ENCODE measurements at places on chromosomes 2 and 18.

GRCh38 chr2:16050261-16050907 lies 110.0 kb downstream of the MYCN start:
- no peak for DNase-seq

GRCh38 chr18:31723990-31724711 lies 36.5 kb downstream of the SLC25A52 start:
- no peak for DNase-seq

DNA sequence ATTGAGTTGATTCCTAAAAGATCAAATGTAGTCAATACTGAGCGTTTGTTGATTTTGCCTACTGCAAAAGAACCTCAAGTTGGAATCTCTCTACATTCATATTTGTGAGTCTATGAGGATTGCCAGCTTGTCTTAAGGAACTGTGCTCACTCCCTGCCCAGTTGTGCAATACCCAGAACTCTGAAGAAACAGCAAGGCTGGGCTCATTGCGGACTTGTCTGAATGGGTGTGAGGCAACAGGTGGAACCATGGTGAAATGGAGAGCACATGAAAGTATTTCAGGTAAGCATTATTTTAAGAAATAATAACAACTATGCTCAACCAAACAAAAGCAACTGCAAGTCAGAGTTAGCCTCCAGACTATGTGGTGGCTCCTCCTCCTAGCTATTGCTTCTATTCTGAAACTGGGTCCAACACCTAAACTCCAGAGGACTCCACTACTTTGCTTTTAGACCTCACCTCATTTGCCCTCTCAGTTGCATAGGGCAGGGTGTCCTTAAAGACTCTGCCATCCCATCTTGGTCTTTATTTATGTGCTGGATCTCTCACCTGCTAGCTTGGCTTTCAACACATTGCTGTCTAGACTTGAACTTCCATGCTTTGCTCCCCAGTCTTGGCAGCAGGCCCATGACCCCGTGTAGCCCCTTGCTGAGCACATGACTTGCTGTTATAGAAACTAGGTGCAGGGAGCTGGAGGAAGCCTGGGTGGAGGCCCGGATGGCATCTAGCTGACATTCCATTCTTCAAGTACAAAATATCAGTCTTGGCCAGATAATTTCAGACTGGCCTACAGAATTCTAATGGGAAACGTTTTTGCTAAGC lies 94.8 kb upstream of the ARL5A start:
- DNase-seq: no peak

DNA sequence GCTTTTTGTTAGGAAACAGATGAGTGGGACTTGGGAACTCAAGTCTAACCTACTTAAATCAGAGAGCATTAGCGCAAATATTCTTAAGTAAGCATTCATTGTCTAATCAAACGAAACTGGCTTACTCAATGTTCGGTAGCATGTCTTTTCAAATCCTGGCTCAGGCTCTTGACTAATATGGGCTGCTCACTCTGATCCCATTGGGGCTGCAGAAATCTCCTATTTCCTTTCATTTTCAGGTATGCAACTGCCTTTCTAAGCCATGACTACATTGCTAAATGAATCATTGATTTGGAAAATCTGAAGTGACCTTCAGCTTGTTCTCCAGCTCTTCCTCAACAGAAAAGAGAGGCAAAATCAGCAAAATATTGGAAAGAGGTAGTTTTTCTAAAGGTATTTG lies 2084.4 kb upstream of the PIK3C3 start:
- DNase-seq: no peak

- DNase-seq: peak; percentile 34
Measured at GRCh38 chr2:101419096-101419663, 31.9 kb upstream of the CREG2 start.

GRCh38 chr2:172234716-172235691 lies 132.3 kb upstream of the DLX2 start:
- DNase-seq: no peak

DNA sequence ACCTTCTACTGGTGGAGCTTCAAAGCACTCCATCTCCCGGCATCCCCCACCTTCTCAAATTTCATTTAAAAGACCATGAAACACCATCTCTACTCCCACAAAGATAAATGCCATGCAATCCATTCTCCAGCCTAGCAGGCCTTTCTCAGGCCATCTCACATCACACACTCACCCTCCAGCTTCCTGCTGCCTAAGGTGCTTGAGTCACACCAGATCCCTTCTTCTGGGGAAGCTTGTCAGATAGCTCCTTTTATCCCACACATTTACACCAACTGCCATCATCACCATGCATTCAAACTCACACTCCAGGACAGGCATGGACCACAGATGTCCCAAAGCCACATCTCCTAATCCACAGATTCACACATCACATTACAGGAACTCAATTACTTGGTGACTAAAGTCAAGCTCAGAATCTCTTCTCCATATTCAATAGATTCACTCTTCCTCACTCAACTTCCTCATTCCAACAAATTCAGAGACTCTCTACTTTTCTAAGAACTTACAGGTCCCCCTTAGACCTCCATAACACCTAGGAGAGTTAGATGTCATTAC lies 292.5 kb downstream of the TNS1 start:
- no peak for DNase-seq

DNA sequence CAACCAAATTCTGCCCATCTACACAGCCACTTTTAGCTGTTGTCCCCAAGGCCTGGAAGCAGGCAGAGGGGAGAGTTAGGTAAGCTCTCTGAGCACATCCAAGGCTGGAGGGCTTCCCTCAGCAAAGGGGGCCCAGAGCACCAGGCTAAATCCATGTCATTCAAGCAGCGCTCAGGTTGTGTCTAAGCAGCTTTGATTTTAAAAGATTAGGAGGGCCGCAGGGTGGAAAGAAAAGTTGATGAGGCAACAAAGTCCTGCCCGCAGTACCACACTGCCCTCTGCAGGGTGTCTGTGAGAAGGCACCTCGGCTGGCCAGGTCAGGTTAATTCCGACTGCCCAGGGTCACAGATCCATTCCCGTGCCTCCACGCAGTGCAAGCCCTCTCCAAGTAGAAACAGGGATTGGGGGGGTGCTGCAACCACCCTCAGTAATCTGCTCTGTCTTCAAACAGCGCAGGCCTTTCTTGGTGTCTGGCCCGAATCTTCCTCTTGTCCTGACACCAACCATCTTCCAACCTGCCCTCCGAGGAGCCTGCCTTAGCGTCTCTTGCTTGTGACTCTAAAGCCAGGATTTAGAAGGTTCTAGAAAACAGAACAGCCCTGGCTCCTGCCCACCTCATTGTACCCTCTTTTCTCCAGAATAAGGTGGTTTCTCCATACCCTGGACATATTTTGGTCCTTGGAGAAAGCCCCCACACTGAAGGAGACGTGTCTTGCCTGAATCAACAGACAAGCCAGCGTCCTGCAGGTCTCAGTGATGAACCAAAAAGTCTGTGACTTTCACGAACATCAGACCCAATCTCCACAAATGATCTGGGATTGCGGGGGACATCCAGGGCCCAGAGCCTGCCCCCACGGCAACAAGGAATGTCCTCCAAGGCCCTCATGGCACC lies 289.2 kb downstream of the TNS1 start:
- peak; percentile 47 for DNase-seq

GRCh38 chr2:213119061-213119809 lies 32.2 kb downstream of the IKZF2 start:
- no peak for DNase-seq

- no peak for DNase-seq
Measured at GRCh38 chr2:82215212-82215611, 1910.7 kb upstream of the LRRTM1 start.

- DNase-seq: no peak
Measured at GRCh38 chr2:60554646-60555065, 1.2 kb upstream of the BCL11A start.

DNA sequence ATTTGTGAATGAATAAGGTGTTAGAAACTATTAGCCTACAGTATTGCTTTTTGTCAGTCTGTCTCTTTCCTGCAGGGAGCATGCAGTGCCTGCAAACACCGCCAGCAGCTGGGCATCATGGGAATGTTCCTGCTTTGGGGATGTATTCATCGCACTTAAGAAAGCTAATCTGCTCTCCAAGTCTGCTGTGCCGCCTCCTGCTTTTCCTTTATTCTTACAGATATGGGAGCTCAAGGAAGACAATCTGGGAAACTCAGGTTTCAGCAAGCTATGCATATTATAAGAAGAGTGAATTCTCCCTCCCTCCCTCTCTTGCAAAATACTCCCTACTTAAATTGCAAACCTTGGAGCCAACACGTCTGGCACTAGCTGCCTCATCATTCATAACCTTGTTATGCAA lies 479.2 kb upstream of the ACVR2A start:
- DNase-seq: no peak

DNA sequence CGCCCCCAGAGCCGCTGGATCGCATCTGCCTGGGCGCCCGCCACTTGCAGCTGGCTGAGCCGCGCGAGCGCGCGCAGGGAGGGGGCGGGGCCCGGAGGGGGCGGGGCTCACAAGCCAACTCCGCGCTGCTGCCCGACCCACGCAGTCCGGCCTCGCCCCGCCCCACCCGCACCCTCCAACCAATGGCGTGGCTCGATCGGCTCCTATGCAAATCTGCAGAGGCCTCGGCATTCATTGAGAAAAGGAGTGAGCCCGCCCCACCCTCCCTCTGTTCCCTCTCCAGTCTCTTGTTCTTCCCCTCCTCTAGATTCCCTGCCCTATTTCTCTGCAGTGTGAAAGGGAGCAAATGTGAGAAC lies at the start of gene ALK:
ALK (minus strand) TSS at position 27 of the 356 bp plus-strand sequence. CDS start 927 bp downstream, outside the sequence.
- peak; percentile 39 for DNase-seq

GRCh38 chr2:105604938-105605337 lies 139.8 kb upstream of the NCK2 start:
- DNase-seq: no peak

DNA sequence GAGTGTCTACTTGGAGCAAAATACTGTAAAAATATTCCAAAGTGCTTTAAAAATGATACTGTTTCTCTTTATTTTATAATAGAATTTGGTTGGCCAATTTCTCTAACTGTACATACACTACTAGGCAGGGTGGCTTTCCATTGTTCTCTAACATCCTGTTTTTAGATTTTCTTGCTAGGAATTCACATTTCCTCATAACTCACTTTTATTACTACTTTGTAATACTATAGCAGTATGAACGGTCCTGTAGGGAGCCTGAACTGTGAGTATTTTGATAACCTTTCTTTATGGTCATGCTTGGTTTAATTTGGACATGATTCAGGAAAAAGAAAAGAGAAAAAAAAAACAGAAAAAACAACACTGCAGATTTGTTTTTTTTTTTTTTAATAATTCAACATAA lies 37.8 kb downstream of the GCG start:
- no peak for DNase-seq

GRCh38 chr2:233928594-233929351 lies 11.6 kb downstream of the TRPM8 start:
- DNase-seq: no peak

DNA sequence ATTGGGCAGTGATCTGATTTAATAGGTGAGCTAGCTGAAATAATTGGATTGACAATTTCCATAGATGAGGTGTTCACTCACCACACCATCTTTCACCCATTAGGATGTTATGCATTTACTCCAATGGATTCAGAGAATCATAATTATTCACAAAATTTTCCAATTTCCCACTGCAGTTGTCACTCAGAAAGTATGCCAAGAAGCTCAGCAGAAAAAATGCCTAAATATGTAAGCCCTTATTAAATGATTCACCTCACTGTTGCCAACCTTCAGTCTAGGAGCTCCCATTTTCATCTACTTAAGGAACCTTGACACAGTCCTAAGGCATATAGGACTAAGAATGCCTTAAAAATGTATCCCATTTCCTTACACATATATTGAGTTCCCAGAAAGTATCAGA lies 94.3 kb downstream of the MBD2 start:
- no peak for DNase-seq

DNA sequence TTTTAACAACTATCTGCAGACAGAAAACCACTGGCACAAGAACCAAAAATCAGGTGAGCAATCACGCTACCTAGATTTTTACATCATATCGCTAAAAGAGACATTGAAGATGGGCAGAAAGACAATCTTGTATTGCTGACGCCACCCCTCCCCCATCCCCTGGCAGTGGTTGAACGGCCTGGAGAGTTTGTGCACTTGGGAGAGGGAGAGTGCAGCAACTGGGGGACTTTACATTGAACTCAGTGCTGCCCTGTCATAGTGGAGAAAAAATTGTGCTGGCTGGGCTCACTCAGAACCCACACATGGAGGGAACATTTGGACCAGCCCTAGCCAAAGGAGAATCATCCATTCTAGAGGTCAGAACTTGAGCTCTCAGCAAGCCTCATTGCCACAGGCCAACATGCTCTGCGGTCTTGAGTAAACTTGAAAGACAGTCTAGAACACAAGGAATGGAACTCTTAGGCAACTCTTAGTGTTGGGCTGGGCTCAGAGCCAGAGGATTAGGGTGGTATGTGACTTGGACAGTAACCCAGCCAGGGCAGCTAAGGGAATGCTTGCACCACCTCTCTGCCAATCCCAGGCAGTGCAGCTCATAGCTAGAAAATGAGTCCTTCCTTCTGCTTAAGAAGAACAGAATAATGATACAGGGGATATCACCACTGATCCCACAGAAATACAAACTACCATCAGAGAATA lies 220.0 kb upstream of the CYP26B1 start:
- DNase-seq: no peak

GRCh38 chr18:54163453-54163852 lies 61.0 kb downstream of the MBD2 start:
- DNase-seq: no peak

DNA sequence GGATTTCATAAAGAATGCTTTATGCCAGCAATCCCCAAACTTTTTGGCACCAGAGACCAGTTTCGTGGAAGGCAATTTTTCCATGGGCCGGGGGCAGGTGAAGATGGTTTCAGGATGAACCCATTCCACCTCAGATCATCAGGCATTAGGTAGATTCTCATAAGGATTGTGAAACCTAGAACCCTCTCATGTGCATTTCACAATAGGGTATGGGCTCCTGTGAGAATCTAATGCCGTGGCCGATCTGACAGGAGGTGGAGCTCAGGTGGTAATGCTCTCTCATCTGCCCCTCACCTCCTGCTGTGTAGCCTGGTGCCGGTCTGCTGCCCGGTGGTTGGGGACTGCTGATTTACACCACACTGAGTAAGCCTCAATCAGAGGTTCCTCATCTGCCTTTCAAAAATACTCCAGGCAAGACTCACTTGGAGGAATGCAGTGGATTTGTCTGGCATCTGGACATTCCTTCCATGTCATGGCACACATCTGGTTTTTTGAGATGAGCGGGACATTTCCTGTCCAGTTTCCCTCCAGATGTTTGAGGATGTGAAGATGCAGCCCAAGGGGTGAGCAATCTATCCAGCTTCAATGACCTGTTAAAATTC lies 185.8 kb downstream of the VAPA start:
- no peak for DNase-seq

GRCh38 chr2:40558761-40559160 lies 106.9 kb upstream of the SLC8A1 start:
- DNase-seq: no peak

Data from hematopoietic multipotent progenitor cell treated with erythropoietin and hydrocortisone succinate and interleukin-3 and kit ligand, for 17 days (in vitro differentiated cells).